Esophagus squamous epithelium (tissue), 5 donors: ENCODE measurements at places on chromosomes 1 and 21.

- no peak for DNase-seq
Observed at GRCh38 chr1:84781946-84782771, 91.9 kb upstream of the SSX2IP start.

GRCh38 chr1:50720457-50721053, 239.5 kb downstream of the FAF1 start:
- DNase-seq = no peak

- DNase-seq = no peak
Observed at GRCh38 chr1:226529891-226530290, 18.7 kb upstream of the STUM start.

- no peak for DNase-seq
Observed at GRCh38 chr1:186629341-186629740, 50.9 kb downstream of the PTGS2 start.

DNA sequence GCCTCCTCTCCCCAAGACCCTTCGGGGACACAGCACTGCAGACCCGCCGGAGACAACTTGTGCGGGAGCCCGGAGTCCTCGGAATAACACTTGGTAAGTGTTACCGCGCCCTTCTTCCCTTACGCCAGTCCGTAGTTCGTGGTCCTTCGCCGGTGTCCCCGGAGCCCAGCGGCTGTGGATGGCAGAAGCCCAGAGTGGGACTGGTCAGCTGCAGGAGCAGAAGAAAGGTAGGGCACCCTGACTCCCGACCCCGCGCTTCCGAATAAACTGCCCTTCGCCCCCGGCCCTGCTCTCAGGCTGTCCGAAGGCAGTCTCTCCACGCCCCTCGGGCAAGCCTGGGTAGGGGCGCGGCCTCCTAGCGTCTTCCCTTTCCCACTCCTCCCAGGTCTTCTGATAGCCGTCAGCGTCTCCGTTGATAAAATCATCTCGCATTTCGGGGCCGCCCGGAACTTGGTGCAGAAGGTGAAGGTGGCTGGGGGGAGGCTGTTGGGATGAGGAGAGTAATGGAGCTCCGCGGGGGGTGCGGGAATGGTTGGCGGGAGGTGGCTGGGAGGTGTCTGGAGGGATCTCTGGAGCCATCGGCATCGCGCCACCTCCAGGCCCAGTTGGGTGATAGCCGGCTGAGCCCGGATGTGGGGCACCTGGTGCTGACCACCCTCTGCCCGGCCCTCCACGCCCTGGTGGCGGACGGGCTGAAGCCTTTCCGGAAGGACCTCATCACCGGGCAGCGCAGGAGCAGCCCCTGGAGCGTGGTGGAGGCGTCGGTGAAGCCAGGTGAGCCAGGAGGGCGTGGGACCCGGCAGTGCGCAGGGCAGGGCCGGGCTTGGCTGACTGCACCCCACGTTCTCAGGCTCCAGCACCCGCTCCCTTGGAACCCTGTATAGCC, 4.3 kb downstream of the RUSC1 start:
- DNase-seq = no peak
